ENCODE measurements at places on chromosomes 11 and 22.
A peak's percentile ranks its signal among the peaks of the same experiment; 100 is the strongest.

DNA sequence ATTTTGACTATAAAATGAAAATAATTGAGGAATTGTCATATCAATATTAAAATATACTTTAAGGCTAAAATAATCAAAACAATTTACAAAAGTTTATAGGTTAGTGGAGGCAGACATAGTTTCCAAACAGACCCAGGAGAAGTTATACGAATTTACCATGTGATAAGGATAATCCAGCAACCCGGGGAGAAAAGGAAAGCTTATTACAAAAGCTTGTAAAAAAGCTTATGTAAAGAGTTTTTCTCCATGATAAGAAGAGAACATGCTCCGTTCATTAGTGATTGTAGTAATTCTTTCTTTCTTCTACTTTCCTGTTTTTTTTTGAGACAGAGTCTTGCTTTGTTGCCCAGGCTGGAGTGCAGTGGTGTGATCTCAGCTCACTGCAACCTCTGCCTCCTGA, 79.0 kb downstream of the ATXN10 start:
- DNase-seq = no peak

GRCh38 chr11:40885250-40885954, 574.0 kb downstream of the LRRC4C start:
- no peak for DNase-seq

DNA sequence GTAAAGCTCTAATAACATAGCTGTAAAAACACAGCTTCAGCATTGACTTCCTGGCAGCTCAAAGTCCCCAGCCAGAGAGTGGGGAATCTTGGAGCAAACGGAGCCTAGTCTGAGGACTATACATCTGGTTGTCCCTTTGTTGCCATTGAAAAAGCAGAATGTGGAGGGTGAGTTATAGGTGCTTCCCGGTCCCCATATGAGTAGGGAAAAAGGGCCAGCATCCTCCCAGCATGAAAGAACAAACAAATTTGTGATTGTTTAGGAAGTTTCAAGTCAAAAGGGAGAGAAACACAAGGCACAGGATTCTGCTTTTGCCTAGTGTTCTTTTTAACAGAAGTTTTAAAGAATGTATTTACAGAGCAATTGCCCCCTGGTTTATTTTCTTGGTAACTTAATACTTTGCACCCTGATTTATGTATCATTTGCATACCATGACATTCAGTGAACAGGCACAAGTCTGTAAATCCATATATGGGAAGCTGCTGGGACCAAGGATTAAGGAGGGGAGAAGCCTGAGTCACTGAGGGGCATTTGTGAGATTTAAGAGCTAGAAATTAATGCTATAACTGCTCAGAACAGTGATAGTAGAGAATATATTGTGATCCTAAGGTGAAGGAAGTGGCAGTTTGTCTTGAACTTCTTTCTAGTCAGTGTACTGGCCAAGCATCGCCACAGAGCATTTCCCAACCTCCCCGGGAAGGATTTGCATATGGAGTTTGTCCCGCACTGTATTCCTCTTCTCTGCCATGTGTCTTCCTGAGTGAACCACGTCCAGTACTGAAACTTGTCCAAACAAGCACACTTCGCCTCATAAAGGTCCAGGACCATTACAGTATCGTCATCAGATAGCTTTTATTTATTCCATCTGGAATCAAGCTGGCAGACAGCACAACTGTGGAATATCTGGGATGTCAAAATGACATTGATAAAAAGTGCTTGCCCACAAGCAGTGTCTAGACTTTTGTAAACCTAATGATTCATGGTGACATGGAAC, 103.0 kb downstream of the DBX1 start:
- DNase-seq = no peak

- DNase-seq = no peak
Measured at GRCh38 chr22:34236527-34236926, 316.3 kb upstream of the LARGE1 start.

DNA sequence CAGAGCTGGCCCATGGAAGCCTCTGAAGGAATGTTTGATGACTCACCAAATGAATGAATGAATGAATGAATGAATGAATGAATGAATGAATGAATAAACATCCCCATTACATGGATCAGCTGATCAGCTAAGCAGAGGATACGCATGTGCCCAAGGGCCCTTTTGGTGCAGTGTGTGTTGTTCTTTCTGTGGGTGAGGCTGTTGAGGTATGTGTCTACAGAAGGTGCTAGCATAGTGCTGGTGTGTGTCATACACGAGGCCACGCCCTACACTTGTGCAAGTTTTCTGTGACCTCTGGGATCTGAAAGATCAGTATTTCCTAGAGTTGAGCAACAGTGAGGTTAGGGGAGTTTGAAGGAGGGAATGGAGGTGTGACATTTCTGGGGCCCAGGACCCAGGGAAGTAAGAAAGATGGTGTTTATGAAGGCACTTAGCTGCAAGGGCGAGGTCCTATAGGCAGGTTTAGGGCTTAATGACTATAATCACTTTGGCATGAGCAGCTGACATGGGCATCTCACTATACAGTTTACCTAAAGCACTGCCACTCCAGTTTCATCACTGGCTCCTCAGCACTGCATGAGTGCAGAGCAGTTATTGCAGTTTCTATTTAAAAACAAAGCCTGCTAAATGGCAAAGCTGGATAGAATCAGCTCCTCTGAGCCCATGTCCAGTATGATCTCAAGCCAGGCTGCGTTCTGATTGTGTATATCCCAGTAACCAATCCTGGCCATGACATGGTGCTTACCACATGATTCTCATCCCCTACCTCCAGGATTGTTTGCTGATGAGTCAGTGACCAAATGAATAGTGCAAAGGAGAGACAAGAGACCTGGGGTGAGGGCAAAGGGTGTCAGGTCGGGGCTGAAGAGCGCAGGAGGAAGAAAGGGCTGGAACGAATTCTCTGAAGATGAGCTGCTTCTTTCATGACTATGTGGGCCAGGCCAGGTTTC, 36.4 kb upstream of the E2F8 start:
- DNase-seq = no peak

DNA sequence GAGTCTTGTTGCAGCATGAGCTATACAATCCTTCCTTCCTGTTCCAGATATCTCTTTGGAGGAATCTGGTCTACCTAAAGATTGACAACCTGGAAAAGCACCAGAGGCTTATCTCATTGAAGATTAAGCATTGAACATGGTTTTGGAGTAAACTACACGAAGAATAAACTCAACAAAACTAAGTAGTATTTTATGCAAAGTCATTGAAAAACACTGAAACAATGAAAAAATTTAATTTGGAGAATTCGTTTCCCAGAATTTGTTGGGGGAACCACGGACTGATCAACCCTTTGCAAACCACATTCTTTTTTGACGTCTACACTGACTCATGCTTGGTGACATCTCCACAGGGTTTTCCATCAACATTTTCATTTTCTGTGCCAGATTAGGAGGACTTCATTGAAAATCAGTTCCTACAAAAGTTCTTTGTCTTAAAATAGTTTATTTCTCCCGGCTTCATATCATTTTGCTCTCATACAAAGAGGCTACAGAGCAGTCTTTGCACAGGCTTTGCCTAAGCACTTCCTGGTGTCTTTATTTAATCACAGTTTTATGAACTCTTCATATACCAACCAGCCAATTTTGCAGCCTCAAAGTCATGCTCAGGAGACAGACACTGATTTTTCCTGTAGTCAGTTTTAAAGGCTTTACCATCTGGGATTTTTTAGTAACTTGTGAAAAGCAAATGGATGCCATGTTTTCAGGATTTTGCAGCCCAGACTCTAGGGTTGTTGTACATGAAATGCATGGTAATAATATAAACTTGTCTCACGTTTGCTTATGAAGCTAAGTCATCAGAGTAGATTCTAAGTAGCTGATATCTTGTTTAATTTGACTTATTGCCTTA, 186.3 kb downstream of the C11orf91 start:
- DNase-seq = no peak

- DNase-seq = no peak
Measured at GRCh38 chr11:46607516-46607915, 9.5 kb downstream of the HARBI1 start.

DNA sequence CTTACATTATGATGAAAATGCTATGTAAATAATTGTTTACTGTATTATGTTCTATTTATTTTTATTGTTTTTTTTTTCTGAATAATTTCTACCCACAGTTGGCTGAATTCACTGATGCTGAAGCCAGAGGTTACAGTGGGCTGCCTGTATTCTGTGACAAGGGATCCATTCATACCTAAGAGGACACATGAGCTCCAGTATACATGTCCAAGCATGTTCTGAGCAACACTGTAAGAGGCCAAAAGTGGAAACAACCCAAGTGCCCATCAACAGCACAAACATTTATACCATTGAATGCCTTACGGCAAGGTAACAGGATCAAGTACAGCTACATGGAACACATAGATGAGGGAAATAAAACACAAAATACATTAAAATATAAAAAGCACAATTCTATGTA, 1.4 kb upstream of the SRSF8 start:
- DNase-seq = no peak

GRCh38 chr11:85668157-85668556, 3.2 kb upstream of the CREBZF start:
- DNase-seq = no peak

DNA sequence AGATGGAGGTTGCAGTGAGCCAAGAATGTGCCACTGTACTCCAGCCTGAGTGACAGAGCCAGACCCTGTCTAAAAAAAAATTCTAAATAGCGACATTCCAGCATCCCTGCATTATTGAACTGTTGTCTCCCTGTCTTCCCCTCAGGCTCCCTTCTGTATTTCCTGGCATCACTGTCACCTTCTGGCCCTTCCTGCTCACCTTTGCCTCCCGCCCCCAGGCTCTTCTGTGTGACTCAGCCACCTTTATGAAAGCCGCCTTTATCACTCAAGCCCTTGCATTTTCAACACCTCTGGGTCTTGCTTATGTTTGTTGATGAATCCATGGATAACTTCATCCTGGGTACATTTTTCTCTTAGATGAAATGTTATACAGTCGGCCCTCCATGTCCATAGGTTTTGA, 21.1 kb downstream of the UBASH3B start:
- DNase-seq = no peak

DNA sequence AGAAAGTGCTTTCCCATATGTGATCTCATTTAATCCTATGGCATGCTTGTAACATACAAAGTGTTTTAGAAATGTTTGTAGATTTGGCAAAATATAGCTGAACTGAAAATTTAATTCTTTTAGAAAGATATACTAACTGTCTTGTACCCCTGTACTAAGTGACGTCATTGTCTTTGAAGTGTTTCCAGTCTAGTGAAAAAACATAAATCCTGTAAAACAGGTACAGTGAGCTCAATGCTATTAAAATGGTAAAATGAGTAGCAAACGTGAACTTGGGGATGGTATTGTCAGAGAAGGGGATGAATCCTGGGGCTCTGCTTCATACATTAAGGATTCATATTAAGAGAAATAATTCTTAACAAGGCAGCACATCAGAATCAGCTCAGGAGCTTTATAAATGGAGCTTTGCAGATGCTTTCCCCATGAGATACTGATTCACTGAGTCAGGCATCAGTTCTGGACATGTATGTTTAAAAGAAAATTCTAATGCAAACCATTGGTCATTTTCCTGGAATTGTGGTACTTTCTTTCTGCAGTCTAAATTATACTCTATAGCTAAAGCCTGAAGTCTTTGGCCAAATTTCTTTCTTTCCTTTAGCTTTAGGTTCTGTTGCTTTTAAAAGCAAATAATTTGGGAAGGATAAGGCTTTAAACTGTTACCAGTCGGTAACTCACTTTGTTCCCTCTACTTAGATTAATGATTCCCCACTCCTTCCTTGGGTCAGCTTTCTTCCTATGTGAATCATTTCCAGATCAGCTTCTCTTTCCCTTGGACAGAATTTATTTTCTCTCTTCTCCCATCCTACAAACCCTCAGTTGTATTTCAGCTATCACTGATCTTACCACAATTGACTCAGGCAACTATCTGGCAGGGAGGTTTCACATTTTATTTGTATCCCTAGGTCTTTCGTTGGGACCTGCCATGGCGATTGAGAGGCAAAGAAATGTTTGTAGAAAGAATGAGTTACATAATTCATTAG, 57.5 kb upstream of the DDI1 start:
- no peak for DNase-seq

- no peak for DNase-seq
Measured at GRCh38 chr22:18005201-18005926, 19.0 kb downstream of the MICAL3 start.

- peak; percentile 46 for DNase-seq
Measured at GRCh38 chr11:128544471-128545051, 42.8 kb downstream of the ETS1 start.

GRCh38 chr11:19763330-19763729, 50.7 kb downstream of the NAV2 start:
- no peak for DNase-seq

Measured in COR-L47 (cell line).